ENCODE measurements at places on chromosomes 6 and 20.

GRCh38 chr6:161035182-161035980 is 43.8 kb downstream of the MAP3K4 start:
- DNase-seq: no peak

DNA sequence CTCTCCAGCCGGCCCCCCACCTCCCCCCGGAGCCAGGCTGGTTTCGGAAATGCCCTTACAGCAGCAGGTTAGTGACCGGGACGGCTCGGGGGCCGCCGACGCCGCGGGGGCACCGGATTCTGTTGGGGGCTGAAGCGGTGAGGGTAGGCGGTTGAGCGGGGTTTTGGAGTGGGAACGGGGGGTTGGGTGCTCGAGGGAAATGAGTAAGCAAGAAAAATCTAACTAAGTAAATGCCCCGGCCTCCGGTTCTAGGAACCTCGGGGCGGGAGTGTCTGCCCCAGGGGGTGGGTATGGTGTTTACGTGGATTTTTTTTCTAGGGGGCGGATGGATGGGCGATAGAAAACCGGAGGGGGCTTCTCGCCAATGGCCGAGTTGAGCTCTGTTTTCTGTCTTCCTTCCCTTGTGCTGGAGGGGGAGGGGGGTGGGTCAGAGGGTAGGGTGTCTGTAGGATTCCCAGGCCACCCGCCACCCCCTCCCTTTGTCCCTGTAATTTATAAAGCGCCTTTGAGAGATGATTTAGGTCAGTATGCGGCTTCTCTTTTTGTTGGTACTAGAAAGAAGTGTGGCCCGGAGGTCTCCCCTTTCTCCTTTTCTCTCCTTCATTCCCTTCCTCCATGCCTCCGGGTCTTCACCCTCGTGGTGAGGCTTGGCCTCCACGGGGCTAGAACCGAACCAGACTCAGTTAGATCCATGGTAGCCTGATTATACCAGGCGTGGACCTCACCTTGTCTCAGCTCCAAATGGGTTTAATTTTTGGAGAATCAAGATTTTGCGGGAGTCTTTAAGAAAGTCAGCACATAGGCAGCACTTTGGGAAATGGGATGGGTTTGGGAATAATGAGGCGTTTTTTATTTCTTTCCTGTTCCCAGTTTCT is 2.3 kb downstream of the E2F3 start:
- DNase-seq: peak; percentile 4

DNA sequence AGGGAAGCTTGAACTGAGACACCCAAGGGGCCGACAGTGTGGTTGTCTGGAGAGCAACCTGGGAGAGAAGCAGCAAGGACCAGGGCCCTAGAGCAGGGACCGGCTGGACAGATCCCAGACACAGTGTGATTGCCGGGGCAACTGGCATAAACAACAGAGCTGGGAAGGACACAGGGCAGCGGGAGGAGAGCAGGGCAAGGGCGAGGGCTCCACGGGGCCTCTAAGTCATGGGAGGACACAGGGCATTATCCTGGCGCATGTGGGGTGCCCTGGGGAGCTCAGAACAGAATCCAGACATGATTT is 31.1 kb upstream of the CCR6 start:
- no peak for DNase-seq

DNA sequence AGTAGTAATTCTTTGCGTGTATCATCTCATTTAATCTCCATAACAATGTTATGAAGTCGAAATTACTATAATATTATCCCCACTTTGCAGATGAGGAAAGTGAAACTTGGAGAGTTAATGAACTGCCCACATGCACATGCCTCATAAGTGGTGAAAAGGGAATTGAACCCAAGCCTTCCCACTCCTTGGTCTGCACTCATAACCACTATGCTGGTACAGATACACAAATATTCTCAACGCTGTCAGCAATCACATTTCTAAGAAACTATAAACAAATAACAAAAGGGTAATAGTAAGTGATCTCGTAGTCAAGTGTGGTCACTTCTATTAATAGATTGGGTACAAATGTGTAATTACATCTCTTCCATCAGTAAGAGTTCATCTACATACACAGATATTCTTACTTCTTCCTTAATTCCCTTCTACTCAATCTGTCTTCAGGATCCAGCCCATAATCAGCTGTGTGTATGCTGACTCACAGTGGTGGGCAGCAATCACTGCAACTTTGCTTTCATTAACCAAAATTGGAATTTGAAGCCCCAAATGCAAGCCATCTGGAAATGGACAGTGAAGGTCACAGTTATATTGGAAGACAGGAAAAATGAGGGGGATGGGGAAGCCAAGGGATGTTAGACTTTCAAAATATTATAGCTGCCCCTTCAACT is 6.6 kb downstream of the PRSS35 start:
- no peak for DNase-seq

DNA sequence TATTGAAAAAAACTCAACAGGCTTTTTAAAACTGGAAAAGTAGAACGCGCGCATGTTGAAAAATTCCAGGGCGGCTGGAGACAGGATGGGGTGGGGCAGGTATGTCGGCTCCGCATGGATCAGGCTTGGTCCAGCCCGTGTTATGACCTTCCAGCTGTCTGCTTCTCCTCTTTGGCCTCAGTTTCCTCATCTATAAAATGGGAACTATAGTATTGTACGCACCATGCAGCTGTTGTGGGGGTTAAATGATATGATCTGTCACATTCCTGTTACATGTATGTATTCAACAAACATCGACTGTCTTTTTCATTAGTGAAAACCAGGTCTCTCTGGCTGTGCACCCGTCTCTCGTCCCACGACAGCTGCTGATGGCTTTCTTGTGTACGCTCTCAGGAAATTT is 18.8 kb downstream of the PHACTR3 start:
- DNase-seq: no peak
